Bronchial epithelial cell (primary cell): ENCODE measurements at places on chromosomes 16 and 17.

DNA sequence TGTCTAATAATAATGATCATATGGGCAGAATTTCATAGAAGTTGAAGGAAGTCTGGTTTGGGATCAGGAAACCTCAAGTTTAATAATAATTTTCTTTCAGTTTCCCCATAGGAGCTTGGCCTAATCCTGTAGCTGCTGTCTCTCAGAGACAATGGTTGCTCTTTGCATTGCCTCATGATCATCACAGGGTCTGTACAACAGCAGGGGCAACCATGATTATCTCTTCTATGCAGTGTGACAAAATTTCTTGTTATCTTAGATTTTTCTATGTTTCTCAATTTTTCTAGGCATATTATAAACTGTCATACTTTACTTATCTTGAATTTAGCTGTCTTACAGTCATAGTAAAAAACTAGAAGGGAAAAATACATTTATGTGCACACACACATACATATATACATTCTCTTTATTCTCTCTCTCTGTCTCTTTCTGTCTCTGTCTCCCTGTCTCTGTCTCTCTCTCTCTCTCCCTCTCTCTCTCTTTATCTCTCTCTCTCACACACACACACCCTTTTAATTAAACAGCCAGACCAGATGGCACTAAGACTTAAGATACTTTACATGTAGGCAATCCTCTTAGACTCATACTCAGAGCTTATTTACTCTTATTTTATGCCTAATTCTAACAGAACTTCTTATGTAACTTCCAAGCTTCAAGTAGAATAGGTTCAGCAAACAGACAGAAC lies 30.5 kb downstream of the SMIM36 start:
- DNase-seq: no peak

DNA sequence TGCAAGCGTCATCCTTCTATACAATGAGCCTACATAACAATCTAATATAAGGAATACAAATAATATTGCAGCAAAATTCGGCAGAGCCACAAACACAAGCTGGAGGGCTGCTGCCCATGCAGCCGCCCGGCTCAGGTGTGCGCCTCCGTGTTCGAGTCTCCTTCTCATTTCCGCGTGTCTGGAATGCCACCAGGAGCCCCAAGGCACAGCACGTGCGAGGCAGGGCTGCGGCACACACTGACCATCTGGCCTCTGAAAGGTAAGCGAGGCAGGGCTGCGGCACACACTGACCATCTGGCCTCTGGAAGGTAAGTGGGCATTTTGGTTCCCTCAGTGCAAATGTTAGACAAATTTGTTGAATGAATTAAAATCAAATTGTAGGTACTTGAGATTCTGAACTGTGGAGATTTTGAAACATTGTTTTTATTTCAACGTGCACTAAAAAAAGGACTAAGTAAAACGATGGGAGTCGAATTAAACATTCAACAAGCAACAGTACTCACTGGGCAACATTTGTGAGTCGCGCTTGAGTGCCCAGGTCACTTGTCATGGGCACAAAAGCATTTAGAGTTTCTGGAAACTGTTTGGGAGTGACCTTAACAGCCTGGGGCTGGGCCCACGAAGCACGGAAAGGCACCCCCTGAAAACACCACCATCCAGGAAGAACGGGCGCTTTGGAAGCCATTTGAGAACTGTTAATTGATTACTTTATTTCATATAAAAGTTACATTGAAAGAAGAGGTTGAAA lies 37.4 kb downstream of the ZDHHC7 start:
- DNase-seq: no peak

GRCh38 chr17:69358688-69359596 lies 32.0 kb upstream of the ABCA5 start:
- no peak for DNase-seq

DNA sequence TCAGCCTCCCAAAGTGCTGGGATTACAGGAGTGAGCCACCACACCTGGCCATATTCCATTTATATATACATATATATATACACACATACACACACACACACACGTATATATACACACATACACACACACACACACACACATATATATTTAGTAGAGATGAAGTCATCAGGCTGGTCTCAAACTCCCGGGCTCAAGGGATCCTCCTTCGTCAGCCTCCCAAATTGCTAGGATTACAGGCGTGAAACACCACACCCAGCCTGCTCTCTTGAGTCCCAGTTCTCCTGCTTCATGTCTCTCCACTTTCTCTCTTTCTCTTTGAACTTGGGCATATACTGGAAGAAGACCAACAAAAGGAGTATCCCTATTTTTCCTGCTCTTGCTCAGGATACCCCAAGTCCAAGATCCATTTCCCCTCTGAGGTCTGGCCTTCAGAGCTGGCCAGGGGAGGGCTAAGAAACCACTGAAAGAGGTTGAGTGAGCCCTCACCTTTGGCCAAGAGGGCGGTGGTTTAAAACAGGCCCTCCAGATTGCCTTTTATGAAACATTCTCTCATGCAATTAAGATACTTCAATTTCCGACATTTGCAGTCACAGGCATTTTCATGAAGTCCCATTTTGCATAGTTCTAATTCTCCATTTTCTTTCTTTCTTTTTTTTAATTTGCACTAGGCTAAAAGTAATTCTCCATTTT lies 37.9 kb downstream of the CIBAR2 start:
- DNase-seq: no peak

DNA sequence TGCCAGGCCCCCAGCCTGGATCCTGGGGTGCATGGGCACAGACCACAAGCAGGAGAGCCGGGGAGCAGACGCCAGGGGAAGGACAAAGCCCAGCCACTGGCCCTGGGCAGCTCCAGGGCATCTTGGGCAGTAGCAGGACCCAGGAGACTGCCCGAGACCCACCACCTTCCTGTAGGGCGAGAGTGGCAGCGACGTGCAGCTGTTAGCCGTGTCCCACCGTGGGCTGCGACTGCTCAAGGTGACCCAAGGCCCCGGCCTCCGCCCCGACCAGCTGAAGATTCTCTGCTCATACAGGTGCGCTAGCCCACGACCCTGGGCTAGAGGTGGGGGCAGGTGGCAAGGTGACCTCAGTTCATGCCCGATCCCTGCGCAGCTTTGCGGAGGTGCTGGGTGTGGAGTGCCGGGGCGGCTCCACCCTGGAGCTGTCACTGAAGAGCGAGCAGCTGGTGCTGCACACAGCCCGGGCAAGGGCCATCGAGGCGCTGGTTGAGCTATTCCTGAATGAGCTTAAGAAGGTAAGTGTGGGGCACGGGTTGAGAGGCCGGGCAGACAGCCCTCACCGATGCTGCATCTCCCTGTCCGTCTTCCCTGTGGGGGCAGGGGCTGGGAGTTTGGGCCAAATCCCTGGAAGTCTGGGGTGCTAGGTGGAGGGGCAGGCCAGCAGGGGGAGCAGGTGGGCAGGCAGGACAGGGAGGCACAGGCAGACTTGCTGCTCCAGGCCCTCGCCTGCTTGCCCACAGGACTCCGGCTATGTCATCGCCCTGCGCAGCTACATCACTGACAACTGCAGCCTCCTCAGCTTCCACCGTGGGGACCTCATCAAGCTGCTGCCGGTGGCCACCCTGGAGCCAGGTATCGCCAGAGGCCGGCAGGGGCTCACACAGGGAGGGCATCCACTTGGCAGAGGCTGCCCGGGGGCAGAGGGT lies 13.5 kb upstream of the SMIM5 start:
- DNase-seq: peak; percentile 10

- DNase-seq: no peak
These were observed 34.4 kb upstream of the ZCCHC14 start for GRCh38 chr16:87527055-87527724.

- no peak for DNase-seq
These were observed 27.4 kb upstream of the ADORA2B start for GRCh38 chr17:15917438-15918027.

DNA sequence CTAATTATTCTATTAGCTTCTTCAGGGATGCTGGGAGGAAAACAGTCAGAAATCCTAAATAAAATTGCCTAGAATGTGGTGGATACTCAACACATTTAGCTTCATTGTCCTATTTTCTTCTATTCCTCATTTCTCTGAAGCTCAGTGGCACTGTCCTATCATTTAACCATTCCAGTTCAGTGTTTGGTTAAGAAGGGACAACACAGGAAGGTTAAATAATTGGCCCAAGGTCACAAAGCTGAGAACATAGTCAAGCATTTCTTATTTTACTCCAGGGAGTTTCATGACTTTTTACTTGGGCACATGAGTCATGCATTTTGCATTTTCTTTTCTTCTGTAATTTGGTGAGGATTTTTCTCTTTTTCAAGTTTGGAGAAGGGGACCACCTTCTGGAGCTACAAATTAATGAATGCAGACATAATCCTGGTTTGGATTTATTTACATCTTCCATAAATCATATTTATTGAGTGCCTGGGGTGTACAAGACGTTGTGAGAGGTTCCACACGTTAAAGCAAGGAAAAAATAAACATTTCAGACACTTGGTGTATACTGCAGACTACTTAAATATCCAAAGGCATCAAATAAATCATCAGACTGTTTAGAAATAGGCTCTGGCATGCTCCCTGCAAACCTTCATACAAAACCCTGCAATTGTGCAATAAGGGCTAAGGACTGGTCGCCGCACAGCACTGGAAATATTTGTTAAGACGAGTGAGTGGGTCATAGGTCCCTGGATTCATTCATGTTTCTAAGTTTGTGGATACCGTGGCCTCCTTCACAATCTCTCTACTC lies 263.9 kb downstream of the MAF start:
- no peak for DNase-seq

GRCh38 chr16:46583036-46583435 lies 38.1 kb downstream of the SHCBP1 start:
- no peak for DNase-seq

DNA sequence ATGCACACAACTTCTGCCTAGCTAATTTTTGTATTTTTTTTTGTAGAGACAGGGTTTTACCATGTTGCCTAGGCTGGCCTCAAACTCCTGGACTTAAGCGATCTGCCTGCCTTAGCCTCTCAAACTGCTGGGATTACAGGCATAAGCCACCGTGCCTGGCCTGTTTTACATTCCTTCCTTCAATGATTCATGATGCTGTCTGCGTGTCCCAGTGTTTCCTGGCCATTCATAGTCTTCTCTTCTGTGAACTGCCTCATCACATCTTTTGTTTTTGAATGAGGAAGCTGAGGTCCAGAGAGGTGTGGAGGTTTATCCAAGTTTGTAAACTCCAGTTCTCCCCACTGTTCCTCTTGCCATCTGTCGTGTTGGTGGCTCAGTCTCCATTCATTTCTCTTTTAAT lies 64.5 kb upstream of the MED9 start:
- peak; percentile 73 for DNase-seq

GRCh38 chr17:7549401-7550055 lies 670 bp downstream of the TNFSF12 start:
- DNase-seq: no peak

DNA sequence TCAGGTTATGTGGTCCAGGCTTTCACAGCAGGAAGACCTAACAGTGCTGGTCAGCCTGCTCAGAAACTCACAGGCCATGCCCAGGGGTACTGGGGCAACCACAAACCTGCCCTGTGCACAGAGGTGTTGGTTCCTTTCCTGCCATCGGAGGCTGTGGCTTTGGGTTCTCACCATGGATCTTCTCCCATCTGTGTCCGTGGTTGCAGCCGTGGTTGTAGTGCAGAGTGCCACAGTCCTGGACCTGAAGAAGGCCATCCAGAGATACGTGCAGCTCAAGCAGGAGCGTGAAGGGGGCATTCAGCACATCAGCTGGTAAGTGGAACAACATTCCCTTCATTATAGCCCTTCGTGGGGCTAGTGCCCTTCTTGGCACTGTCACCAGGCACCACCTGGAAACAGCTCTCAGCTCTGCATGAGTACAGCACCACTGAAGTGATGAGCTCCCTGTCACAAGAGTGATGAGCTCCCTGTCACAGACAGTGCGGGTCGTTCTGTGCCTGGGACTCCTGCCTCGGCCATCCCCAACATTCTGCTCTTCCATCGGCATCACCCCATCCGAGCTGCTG lies 2.0 kb downstream of the SNRNP25 start:
- DNase-seq: no peak

DNA sequence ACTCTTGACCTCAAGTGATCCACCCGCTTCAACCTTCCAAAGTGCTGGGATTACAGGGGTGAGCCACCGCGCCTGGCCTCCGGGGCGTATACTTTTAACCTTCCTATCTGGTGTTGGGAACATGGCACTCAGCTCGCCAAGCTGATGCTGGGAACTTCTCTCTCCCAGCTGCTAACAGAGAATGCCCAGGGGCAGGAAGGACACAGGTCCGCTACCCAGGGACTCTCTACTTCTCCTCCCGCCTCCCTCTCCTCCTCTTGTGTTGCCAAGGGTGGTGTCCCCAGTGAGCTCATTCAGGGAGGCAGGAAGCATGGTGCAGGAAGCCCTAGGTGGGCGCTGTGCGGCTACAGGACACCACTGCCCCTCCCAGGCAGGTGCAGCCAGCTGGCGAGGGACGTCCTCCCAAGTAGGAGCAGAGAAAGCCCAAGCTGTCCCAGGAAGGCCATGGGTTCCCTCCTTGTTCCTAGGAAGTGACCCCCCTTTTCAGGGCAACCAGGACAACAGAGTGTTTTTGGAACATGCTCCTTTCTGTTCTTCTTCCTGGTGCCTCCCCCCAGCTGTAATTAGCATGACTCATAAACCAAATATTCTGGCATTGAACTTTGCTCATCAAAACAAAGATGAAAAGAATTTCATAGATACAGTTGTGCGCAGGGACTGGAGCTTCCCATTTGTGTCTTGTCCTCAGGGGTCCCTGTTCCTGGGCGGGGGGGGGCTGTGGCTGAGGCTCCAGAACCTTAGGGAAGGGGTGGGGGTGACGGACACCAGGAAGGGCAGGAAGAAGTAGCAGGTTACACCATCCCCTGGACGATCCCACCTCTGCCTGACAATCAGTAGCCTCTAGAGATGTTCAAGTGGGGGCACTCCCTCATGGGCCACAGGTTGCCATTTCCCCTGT lies 2.7 kb downstream of the C1QTNF1 start:
- peak; percentile 46 for DNase-seq

GRCh38 chr16:49969091-49970030 lies 55.7 kb upstream of the CNEP1R1 start:
- DNase-seq: no peak

DNA sequence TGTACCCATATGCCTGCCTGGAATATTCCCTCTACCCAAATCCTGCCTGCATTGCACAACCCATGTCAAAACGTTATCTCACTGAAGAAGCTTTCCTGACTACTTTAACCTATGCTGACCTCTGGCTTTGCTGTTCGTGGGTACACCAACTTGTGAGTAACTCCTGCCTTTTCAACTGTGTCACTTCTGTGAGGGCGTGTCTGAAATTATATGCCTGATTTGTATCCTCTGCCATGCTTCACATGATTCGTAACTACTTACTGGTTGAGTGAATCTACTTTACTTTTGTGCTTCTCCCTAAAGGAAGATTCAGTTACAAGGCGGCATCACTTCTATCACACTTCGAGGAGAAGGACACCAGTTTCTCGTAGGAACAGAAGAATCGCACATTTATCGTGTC lies 33.3 kb upstream of the USP43 start:
- peak; percentile 18 for DNase-seq

- DNase-seq: no peak
These were observed 6.8 kb downstream of the FBXO47 start for GRCh38 chr17:38960402-38960801.

DNA sequence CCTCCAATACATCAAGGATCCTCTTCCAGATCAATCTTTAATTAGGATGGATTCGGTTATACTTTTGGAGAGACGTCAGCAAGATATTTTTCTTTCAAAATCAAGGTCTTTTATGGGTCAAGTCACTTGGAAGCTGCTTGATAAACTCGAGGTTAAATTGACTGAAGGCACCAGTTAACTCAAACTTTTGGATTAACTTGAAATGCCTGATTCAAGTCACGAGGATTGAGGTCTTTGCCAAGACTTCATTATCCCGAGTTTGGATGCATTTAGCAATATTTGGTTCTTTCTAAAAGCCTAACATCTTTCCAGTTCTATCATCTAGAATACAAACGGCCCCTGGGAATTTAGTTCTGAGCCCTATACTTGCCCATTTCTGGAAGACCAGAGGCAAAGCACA lies 82.9 kb downstream of the MYH11 start:
- DNase-seq: no peak
